ENCODE measurements at places on chromosomes 12 and 14. TPM values are rescaled to one million over a fixed set of nuclear protein-coding genes. Genes with fewer than 3 reads are reported as not detected.

GRCh38 chr12:97899956-97900355 lies 437.4 kb downstream of the RMST start:
- DNase-seq, result no peak
- H3K27me3 ChIP-seq, result no peaks in the 10 kb centered on the region
- H3K4me1 ChIP-seq, result no peaks in the 10 kb centered on the region
- no peaks in the 10 kb centered on the region for H3K36me3 ChIP-seq

METTL17 gene
- total RNA-seq, result 83.6 TPM

DNA sequence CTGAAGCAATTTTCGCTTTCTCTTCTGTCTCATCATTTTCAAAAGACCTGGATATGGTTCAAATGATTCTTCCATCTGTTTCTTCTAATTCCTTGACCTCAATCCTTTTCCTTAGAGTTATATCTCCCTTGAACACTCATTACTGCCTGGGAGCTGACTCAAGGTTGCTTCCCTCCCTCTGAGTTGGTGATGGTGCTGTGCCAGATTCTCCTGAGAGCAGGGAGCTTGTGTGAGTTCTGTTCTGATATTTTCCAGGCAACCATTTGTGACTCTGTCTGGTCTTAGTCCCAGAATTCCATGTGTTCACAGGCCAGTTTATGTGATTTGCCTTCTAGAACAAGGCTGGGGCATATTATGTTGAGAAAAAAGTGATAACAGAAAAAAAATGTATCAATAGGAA lies 505.1 kb upstream of the SYT1 start:
- H3K36me3 ChIP-seq, result no peaks in the 10 kb centered on the region
- no peaks in the 10 kb centered on the region for H3K27me3 ChIP-seq
- DNase-seq, result no peak

DNA sequence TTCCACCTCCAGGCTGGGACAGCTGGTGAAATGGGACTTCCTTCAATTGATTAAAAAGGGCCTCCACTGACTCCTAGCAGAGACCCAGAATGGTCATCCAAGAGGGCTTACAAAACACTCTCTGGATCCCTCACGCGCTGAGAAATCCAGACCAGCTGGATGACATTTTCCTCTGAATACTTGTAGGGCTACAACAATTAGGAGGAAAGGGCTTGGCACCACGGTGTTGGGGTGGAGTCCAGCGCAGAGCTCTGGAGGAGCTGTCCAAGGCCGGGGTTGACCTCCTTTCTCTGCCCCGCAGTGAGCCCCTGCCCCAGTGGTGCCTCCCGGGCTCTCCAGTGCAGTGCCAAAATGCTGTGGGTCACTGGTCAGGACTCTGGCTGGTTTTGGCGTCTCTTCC lies 189.0 kb upstream of the CCND2 start:
- peaks cover 23% of the 10 kb centered on the region for H3K27me3 ChIP-seq
- H3K27ac ChIP-seq, result no peak overlapping the region
- H3K36me3 ChIP-seq, result no peaks in the 10 kb centered on the region
- no peak overlapping the region for H3K4me3 ChIP-seq

- H3K36me3 ChIP-seq, result no peaks in the 10 kb centered on the region
- H3K4me3 ChIP-seq, result no peak overlapping the region
- no peak overlapping the region for H3K27ac ChIP-seq
- H3K4me1 ChIP-seq, result no peaks in the 10 kb centered on the region
Observed at GRCh38 chr12:65355461-65355860, 77.0 kb downstream of the MSRB3 start.

RNASE4 gene
- 0.29 TPM for total RNA-seq

DNA sequence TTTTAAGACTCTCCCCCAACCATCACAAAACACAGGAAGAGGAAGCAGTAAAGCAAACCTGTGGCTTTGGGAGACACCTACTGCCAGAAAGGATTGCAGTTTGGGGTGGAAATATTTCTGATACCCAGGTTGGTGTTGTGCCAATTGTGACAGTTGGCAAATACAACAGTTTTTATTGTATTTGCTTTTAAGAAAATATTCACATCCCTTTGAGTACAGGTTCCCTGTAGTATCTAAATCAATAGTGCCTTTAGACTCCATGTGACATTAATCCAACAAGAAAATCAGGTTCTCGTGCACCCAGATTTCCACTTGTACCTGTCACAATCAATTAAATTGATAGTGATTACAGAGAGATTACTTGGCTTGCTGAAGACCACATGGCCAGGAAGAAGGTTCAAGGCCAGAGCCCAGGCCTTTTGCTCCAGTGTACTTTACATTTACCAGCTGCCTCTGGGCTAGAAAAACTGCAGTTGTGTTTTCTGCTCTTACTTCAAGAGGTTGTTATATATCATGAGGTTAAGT lies 361.2 kb downstream of the ATP23 start:
- H3K27me3 ChIP-seq, result no peaks in the 10 kb centered on the region
- no peak overlapping the region for H3K4me3 ChIP-seq
- no peaks in the 10 kb centered on the region for H3K36me3 ChIP-seq

DNA sequence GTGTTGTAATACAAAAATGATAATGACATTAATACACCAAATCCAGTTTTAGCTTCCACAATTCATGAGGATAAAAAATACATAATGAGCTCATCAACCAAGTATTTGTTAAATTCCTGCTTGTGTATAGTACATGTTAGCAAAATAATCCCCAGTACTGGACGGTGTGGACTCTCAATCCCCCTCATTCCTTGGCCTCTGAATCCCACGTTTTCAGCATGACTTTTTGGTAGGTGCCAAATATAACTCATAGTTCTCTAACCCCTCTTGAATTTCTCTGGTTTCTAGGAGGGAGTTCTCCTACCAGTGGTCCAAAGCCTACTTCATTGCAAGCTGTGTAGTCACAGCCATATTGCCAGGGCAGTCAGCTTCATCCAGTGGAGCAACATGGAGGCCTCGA lies 41.4 kb upstream of the EPS8 start:
- H3K4me1 ChIP-seq, result no peaks in the 10 kb centered on the region
- no peak overlapping the region for H3K4me3 ChIP-seq
- H3K36me3 ChIP-seq, result no peaks in the 10 kb centered on the region
- H3K27ac ChIP-seq, result no peak overlapping the region
- H3K27me3 ChIP-seq, result no peaks in the 10 kb centered on the region

- H3K4me1 ChIP-seq, result peaks cover 9% of the 10 kb centered on the region
- no peak overlapping the region for H3K27ac ChIP-seq
- H3K27me3 ChIP-seq, result no peaks in the 10 kb centered on the region
- no peak overlapping the region for H3K4me3 ChIP-seq
- H3K36me3 ChIP-seq, result no peaks in the 10 kb centered on the region
- DNase-seq, result no peak
Observed at GRCh38 chr12:9741726-9742125, 8.8 kb upstream of the CLECL1 start.

DNA sequence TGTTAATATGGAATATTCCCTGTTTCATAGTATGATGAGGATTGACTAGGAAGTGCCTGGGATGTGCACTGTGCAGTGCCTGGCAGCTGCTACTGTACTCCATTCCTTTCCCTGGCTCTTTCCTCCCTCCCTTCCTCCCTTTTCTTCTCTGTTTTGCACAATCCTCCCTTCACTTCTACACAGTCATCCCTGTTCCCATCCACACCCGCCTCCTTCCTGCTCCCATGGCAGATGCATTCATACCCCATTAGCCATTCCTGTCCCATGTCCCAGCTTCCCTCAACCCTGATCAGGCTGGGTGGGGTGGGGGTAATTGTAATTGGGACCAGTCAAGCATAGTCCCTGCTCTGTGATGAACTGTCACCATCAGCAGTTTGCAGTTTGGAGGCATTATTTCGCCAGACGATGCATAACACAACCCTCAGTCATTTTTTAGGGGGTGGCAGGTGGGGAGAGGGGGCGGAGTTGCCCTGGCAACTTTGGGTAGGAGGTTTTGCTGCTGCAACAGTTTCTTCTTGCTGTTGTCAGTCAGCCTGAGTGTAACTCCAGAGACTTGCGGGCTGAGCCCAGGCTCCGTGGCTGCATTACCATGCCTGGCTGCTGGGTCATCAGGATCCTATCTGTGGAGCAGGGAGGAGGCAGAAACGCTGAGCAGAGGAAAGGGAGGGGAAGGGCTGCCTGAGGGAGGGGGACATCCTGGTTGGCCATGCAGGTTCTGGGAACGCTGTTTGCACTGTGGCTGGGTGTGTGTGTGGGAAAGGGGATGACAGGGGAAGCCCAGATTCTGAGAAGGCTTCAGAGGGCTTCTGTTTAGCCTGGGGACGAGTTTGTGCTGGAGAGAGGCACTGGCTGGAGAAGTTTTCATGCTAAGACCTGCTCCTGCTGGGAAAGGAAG lies 4.1 kb upstream of the KRT84 start:
- no peaks in the 10 kb centered on the region for H3K27me3 ChIP-seq
- no peaks in the 10 kb centered on the region for H3K4me1 ChIP-seq
- no peak overlapping the region for H3K27ac ChIP-seq

PSMC1 gene
- total RNA-seq, result 87.8 TPM

DNA sequence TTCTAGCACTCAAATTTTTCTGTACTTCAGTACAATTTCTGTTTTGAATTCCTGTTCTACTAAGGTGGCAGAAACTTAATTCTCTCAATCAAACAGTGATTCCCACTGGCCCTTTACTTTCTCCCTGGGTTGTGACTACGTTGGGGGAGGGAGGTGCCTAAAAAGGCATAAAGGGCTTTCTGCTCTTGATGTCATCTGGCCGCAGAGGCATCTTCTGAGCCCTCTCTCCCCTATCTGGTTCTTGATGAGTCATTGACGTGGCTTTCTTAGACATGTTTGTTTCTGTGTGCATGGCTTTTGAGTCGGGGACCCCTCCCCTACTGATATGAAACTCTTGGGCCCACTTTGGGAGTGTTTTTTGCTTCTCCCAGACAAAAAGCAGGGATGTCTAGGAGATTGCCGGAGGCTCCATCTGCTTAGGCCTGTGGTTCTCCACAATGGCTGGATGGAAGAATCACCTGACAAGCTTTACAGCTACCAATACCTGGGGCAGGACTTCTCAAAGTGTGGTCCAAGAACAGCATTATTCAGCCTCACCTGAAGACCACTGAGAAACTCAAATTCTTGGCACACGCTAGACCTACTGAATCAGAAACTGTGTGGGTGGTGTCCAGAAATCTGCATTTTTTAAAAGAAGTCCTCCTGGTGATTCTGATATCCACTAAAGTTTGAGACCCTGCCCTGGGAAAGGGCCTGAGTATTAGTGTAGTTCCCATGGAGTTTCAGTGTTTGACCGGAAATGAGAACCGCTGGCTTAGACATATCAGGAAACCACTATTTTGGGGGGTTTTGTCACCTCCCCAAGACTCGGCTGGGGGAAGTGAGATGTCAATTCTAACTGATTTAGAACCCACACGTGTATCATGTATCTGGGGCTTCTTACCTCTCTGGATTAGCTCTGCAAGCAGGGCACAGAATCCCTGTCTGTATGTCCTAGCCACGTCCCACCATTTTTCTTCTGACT lies 395.7 kb upstream of the PDE3A start:
- H3K36me3 ChIP-seq, result no peaks in the 10 kb centered on the region
- H3K4me3 ChIP-seq, result no peak overlapping the region
- no peaks in the 10 kb centered on the region for H3K4me1 ChIP-seq
- no peaks in the 10 kb centered on the region for H3K27me3 ChIP-seq
- H3K27ac ChIP-seq, result no peak overlapping the region

DNA sequence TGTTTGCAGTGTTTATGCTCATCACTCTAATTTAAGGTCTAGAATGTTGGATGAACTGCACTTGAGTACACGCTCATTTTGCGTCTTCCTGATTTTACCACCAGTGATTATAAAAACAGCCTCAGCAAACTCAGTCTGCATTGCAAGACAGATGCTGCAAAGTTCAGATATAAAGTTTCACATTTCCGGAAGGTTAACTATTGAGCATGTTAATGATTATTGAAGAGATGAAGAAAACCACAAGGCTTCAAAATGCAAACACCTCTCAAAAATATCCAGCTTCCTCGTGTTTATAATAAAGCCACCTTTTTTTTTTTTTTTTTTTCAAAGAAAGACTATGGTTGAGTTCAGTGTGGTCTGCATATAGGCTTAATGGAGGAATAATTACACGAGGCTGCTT lies 92.1 kb upstream of the BMP4 start:
- H3K27me3 ChIP-seq, result no peaks in the 10 kb centered on the region
- H3K4me3 ChIP-seq, result no peak overlapping the region
- H3K36me3 ChIP-seq, result no peaks in the 10 kb centered on the region
- no peak for DNase-seq
- no peaks in the 10 kb centered on the region for H3K4me1 ChIP-seq

SCNN1A gene
- 0.34 TPM for total RNA-seq

SINHCAF gene
- total RNA-seq, result 99.3 TPM

CLEC1B gene
- not detected for total RNA-seq

DNA sequence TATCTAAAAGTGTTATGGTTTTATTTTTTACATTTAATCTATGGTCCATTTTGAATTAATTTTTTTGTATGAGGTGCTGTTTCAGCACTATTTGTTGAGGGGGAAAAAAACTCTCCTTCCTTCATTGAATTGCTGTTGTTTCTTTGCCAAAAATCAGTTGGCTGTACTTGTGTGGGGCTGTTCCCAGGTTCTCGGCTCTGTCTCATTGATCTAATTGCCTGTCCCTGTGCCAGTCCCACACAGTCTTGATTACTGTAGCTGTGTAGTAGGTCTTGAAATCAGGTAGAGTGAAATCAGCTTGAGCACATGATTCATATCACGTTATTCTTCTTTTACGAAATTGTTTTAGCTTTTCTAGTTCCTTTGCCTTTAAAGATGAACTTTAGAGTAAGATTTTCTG lies 109.7 kb downstream of the ADGRD1 start:
- no peak for DNase-seq
- H3K4me1 ChIP-seq, result peaks cover 9% of the 10 kb centered on the region
- H3K4me3 ChIP-seq, result no peak overlapping the region
- H3K36me3 ChIP-seq, result no peaks in the 10 kb centered on the region

GRCh38 chr12:50753232-50753769 lies 10.6 kb upstream of the ATF1 start:
- no peak for DNase-seq
- H3K4me3 ChIP-seq, result no peak overlapping the region
- peaks cover 3% of the 10 kb centered on the region for H3K36me3 ChIP-seq
- no peak overlapping the region for H3K27ac ChIP-seq

DNA sequence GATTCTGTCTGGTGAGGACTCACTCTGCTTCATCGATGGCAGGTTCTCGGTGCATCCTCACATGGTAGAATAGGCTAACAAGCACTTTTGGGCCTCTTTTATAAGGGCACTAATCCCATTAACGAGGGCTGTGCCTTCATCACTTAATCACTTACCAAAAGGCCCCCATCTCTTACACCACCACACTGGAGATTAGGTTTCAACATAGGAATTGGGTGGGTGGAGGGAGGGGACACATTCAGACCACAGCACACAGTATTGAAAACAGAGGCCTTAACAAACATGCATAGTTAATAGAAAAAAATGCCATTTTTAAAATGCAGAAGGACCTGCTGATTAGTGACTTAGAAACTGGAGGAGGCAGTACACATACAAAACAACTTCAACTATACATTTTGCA lies 61.6 kb downstream of the SPPL3 start:
- no peaks in the 10 kb centered on the region for H3K36me3 ChIP-seq
- H3K4me3 ChIP-seq, result no peak overlapping the region
- no peaks in the 10 kb centered on the region for H3K27me3 ChIP-seq
- peaks cover 4% of the 10 kb centered on the region for H3K4me1 ChIP-seq
- H3K27ac ChIP-seq, result no peak overlapping the region

Data from K562 (cell line).